Transverse colon (tissue), 4 donors: ENCODE measurements at places on chromosomes 1 and 21. TPM values are rescaled to one million over a fixed set of nuclear protein-coding genes. Genes with fewer than 3 reads are reported as not detected.

- no peak for DNase-seq
Measured at GRCh38 chr1:160887071-160887470, 2.1 kb upstream of the ITLN1 start.

GRCh38 chr21:18499761-18500376 lies 96.3 kb upstream of the TMPRSS15 start:
- DNase-seq = peak; percentile 12

- DNase-seq = no peak
Measured at GRCh38 chr1:150804671-150805070, 3.4 kb downstream of the CTSK start.

DNA sequence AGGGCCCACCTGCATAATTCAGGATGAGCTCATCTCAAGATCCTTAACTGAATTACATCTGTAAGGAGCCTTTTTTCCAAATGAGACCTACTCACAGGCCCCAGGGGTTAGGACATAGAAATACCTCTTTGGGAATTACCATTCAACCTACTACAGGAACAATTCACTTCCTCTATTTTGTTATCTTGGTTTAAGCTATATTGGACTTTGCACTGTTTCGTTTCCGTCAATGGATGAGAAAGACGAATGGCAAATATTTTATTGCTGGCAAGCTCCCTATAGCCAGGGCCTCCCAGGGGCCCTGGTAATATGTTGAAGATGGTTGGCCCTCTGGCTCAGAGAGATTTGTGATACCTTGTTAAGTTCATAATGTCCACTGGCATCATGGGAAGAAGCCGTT lies 384.2 kb upstream of the DUSP10 start:
- DNase-seq = no peak

GRCh38 chr1:239184561-239185244 lies 201.7 kb upstream of the CHRM3 start:
- no peak for DNase-seq

GRCh38 chr21:26815197-26815596 lies 30.0 kb downstream of the ADAMTS1 start:
- no peak for DNase-seq

DNA sequence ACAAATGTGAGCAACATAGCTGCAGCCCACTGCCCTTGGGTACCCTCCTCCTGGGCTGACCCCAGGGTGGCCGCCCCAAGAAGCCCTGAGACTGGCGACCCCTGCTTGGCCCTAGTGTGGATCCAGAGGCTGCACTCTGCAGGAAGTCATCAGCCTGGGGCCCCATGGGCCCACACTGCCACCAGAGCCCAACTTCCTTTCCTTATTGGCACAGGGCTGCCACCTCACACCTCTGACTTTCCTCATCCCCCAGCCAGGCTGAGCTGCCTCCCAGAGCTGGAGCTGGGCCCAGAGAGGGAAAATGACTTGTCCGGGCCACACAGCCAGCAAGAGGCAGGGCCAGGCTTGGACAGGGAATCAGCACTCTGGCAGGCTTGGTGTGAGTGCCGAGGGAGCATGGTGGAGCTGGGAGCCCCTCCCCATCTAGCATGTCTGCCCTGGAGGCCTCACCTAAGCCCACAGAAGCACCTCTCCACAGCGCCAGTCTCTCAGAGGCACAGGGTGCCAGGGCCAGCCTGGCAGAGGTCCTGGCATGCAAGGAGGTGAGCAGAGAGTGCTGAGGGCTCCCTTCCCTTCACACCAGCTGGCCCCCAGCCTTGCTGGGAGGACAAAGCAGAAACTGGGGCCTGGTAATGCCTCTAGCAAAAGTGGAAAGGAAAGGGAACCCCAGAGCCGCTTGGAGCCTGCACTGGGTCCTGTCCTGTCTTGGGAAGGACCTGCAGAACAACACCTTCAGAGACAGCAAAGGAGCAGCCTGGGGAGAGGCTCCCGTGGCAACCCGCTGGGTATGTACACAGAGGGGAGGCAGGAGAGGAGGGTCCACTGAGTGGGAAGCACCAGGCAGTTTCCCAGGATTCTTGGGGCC lies 3.2 kb downstream of the RAP1GAP start:
- DNase-seq = no peak

- DNase-seq = no peak
Measured at GRCh38 chr1:33512226-33513011, 40.0 kb downstream of the ZSCAN20 start.

DNA sequence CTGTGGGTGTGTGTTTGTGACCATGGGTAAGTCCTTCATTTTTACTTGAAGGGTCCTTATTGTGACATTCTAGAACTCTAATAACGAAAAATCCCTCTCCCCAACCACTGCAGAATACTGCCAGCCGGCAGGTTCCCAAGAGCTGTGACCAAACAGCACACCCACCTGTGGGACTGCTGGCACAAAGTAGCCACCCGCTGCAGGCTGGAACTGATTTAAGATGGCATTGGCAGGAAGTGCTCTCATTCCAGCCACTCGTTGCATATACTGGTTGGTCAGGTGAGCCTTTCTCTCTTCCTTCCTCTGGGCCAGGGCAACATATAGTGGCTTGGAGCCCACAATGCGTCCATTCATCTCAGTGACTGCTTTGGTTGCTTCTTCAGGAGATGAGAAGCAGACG lies 11.6 kb downstream of the PABPC4 start:
- DNase-seq = no peak

GRCh38 chr1:108556499-108556898 lies 3.4 kb upstream of the EEIG2 start:
- no peak for DNase-seq

- DNase-seq = no peak
Measured at GRCh38 chr1:54325284-54325683, 80.9 kb downstream of the SSBP3 start.

DNA sequence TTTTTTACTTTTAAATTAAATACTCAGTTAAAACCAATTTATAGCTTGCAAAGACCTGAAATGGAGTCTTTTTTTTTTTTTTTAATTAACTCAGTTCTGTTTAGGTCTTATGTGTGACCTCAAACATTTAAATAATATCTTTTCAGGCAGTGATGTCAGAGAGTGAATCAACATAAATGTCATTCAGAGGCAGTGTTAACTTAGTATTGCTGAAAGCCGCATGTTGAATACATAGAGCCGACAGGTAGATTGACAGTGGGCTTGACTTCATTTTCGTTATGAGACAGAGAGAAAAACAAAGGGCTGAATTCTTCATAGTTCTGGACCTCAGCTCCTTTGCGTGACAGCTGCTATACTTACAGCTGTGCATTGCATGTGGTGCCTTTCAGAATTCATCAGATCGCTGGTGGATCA lies 51.5 kb downstream of the PRDM2 start:
- no peak for DNase-seq

GRCh38 chr1:197896301-197896700 lies 6.1 kb upstream of the C1orf53 start:
- no peak for DNase-seq

GRCh38 chr1:8464377-8464776 lies 146.5 kb downstream of the SLC45A1 start:
- no peak for DNase-seq

GRCh38 chr1:230866171-230867070 lies 1.9 kb downstream of the C1orf198 start:
- DNase-seq = no peak

GRCh38 chr21:37063433-37063832 lies 9.4 kb downstream of the PIGP start:
- DNase-seq = no peak

DNA sequence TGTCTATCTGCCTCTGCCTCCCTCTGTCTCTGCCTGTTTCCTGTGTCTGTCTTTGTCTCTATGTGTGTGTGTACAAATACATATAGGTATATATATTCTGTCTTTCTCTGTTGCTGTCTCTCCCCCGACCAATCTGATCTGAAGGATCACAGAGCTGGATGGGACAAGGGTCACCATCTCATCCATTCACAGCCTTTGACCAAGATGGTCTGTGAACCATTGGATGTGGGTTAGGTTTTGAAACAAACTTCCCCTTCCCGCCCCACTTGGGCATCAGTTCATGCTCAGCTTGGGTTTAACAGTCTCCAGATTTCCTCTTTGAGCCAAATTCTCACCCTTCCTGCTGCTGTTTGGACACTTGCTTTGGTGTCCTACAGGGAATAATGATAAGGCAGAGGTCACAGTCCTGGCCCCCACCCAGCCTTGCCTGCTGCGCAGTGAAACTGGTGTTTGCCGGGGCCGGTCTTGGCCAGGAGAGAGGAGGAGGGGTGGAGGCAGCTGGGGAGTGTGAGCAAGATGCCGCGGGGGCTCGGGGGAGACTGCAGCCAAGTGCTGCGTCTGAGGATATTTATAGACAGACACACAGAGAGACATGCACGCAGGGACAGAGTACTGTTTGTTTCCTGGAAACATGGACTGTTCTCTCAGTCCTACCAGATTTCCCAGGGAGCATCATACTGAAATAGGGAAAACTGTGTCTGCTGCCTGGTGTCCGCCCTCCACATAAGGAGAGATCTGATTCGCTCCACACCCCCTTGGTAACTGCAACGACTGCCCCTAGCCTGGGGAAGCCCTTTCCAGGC lies 27.0 kb upstream of the BTG2 start:
- DNase-seq = peak; percentile 83

- DNase-seq = no peak
Measured at GRCh38 chr1:59315529-59316463, 18.9 kb downstream of the FGGY start.

DNA sequence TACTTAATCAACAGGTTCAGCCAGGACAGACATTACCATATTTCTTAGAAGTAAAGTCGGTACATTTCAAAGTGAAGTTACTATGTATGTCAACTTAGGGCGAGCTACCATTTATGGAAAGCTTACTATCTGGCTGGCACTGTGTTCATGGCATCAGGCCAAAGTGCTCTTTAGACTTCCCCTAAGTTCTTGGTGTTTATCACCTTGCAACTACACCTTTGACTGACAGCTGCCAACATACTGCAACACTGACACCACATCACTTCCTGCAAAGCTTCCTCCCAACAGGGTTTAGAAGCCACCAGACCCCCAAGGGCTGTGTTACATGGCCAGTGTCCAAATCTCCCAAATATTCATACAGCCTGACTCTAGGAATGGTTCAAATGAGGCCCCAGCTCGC lies 61.0 kb downstream of the TIAM1 start:
- no peak for DNase-seq

GRCh38 chr1:117106478-117106877 lies 15.1 kb downstream of the TRIM45 start:
- DNase-seq = no peak

DNA sequence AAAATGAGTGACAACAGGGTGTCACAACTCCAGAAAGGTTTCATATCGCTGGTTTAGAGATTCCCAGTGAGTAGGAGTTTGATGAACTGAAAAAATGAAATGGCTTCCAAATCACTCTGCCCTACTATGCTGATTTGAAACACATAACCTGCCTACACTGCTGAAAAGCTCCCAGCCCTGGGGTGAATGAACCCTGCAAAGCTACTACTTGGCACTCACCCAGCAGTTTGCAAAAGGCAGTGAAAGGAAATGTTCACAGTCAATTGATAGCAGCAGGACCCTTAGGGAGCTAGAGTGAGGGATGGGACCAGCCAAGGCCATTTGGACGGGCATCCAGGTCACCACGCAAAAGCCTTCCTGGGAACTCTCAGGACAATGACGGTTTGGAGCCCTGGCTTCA lies 44.4 kb upstream of the SRP9 start:
- no peak for DNase-seq

- DNase-seq = no peak
Measured at GRCh38 chr1:8165595-8166360, 139.7 kb upstream of the ERRFI1 start.

- no peak for DNase-seq
Measured at GRCh38 chr21:28592205-28592865, 400.3 kb downstream of the LTN1 start.

- DNase-seq = no peak
Measured at GRCh38 chr1:18241891-18242290, 134.3 kb downstream of the IGSF21 start.

GRCh38 chr1:204499511-204500468 lies 5.2 kb upstream of the PIK3C2B start:
- no peak for DNase-seq

DNA sequence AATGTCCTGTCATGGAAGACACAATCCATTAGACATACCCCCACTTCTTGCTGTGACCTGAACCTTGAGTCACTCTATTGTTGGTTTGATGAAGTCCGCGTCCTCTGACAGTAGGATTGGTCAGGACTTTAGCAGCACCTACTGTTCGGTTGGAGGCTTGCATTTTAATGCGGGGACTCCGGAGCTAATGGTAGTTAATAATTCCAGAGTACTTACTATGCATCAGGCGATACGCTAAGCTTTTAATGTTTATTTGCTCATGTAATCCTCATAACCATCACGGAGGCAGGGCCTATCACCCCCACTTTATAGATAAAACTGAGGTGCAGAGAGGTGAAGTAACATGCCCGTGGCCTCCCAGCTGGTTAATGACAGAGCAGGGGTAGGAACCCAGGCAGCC lies 7.9 kb upstream of the ELF3 start:
- no peak for DNase-seq

DNA sequence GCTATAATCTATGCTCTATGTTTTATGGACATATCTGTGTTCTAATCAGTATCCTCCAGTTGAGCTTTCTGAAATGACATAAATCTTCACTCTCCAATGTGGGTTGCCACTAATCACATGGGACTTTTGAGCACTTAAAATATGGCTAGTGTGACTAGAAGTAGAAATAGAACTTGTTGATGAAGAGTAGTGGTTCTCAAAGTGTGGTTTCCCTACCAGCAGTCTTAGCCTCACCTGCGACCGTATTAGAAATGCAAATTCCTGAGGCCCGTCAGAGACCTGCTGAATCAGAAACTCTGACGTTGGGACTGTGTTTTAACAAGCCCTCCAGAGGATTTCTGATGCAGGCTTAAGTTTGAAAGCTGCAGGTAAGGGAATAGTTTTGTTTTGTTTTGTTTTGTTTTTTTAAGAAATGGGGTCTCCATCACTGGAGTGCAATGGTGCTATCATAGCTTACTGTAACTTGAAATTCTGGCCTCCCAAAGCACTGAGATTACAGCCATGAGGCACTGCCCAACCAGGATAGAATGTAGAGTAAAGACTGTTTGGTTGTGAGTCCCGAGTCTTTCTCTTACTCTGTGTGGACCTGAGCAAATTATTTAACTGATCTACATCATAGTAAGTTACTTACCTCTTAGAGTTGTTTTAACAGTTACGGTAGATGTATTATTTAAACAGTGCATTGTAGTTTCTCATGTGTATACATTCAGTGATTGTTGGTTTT lies 21.7 kb downstream of the GLRX2 start:
- DNase-seq = no peak

GRCh38 chr1:21289700-21290545 lies at the start of gene ECE1:
TSS of gene ECE1 (minus strand) at chr1:21290463. CDS start at chr1:21290414, 49 bp downstream.
- DNase-seq = peak; percentile 69

The NUAK2 gene
- total RNA-seq = 27.4 TPM

The EPHB2 gene
- 152 TPM for total RNA-seq

The SLC35F3 gene
- not detected for total RNA-seq

The S1PR1 gene
- total RNA-seq = 5.6 TPM

The GJA4 gene
- 3.2 TPM for total RNA-seq

The FCRL4 gene
- total RNA-seq = not detected

The KCNA10 gene
- not detected for total RNA-seq

The GALNT2 gene
- total RNA-seq = 16.5 TPM

The IFNAR1 gene
- 30.7 TPM for total RNA-seq

The MPL gene
- not detected for total RNA-seq

The C1orf87 gene
- 0.40 TPM for total RNA-seq

The PEX19 gene
- total RNA-seq = 42.9 TPM

The RIMS3 gene
- total RNA-seq = 5.3 TPM
